ENCODE measurements at places on chromosomes 6 and 20. TPM values are rescaled to one million over a fixed set of nuclear protein-coding genes. Genes with fewer than 3 reads are reported as not detected.

Gene GPSM3
- total RNA-seq, result 3.8 TPM

Gene TCF21
- 0.15 TPM for total RNA-seq

Gene PI16
- not detected for total RNA-seq

Gene COL21A1
- total RNA-seq, result 1.8 TPM

Gene COL19A1
- total RNA-seq, result not detected

Gene COL9A3
- total RNA-seq, result 0.97 TPM

Gene NAPB
- 2.9 TPM for total RNA-seq

Gene ANKEF1
- total RNA-seq, result 1.2 TPM

Gene CRISP2
- not detected for total RNA-seq

Gene CFB
- total RNA-seq, result 1.3 TPM

Gene SLC22A23
- 3.8 TPM for total RNA-seq

Gene WASF1
- total RNA-seq, result 12.3 TPM

Gene TINAG
- total RNA-seq, result 0.32 TPM
